ENCODE measurements at places on chromosomes 16 and 17. TPM values are rescaled to one million over a fixed set of nuclear protein-coding genes. Genes with fewer than 3 reads are reported as not detected.
A peak's percentile ranks its signal among the peaks of the same experiment; 100 is the strongest.

Gene CXCL16
- polyA plus RNA-seq: 6.1 TPM

GRCh38 chr16:85909932-85910853, 11.2 kb downstream of the IRF8 start:
- H3K4me3 ChIP-seq: no peak overlapping the region
- DNase-seq: no peak
- H3K27ac ChIP-seq: no peak overlapping the region
- no peaks in the 10 kb centered on the region for H3K27me3 ChIP-seq
- no peaks in the 10 kb centered on the region for H3K4me1 ChIP-seq
- no peaks in the 10 kb centered on the region for H3K36me3 ChIP-seq

- no peaks in the 10 kb centered on the region for H3K27me3 ChIP-seq
- no peaks in the 10 kb centered on the region for H3K36me3 ChIP-seq
- peak overlapping the region; percentile 88 for H3K27ac ChIP-seq
- no peak for DNase-seq
Measured at GRCh38 chr17:40112191-40112711, 9.5 kb upstream of the MSL1 start.

DNA sequence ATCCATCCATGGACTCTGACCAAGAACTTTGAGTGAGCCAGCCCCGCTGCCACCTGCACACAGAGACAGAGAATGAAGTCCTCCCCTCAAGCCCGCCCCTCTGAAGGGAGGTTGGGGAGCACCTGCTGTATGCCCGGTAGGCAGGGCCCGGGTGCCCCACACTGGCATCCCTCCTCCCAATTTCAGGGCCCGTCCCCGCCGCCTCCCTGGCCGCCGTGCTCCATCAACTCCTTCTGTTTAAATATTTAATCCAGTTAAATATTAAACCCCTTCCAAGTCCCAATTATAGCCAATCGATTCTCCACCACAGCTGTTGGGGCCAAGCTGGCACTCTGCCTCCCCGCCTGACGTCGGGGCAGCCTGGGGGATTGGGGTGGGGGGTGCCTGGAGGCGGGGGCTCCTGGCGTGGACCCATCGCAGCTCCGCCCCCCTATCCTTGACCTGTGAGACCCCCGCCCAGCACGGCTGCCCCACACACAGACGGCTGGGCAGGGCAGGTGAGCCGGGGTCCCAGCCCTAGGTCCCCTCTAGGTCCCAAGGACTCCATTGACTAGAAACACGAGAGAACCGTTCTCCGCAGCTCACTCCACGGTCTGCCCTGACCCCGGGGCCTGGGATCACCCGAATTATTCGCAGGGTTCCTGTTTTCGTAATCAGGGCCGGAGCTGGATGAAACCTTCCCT, 18.0 kb upstream of the CACNA1H start:
- no peak overlapping the region for H3K27ac ChIP-seq
- no peaks in the 10 kb centered on the region for H3K36me3 ChIP-seq
- no peak for DNase-seq

DNA sequence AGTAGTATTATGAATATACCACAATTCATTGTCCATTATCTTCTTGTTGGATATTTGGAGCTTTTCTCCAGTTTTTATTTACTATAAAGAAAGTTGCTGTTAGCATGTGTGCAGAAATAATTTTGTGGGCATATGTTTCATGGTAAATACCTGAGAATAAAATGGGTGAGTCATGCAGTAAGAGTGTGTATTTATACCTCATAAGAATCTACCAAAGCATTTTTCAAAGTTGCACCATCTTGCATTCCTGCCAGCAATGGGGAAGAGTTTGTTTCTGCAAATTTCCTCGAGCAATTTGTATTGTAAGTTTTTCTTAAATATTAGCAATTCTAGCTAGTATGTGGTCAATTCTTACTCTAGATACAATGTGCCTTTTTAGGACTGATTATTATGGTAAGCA, 7.9 kb upstream of the MON1B start:
- no peak overlapping the region for H3K27ac ChIP-seq
- no peak for DNase-seq
- peaks cover 9% of the 10 kb centered on the region for H3K27me3 ChIP-seq
- H3K4me1 ChIP-seq: no peaks in the 10 kb centered on the region

- H3K4me3 ChIP-seq: no peak overlapping the region
- H3K36me3 ChIP-seq: no peaks in the 10 kb centered on the region
- no peak overlapping the region for H3K27ac ChIP-seq
Measured at GRCh38 chr17:78474614-78475146, 96.2 kb downstream of the PGS1 start.

Gene KRTAP4-9
- not detected for polyA plus RNA-seq

DNA sequence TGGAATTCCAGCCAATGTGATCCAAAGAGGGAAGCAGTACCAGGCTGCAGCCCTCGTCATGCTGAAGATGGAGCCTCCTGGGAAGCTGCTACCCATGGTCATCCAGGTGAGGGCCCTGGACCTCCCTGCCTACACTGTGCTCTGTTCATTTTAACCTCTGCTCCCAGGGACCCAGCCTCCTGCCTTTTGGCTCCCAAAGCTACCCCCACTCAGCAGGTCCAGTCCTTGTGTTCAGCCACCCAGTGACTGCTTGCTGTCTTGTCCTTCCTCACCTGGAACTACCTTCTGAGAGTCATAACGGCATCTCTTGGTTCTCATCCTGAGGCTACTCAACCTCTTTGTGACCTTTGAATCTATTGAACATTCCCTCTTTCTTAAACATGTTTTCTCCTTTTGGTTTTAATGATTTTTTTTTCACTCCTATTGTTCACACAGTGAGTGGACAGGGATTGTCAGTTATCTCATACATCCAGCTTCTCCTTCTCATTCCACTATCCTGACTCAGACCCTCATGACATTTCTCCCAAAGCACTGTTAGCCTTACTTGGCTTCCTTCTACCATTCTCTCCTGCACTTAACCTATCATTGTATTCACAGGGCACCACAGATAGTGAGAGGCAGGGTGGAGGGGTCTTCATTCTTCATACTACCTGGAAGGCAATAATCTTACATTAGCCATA, 53.3 kb downstream of the GOSR1 start:
- no peaks in the 10 kb centered on the region for H3K27me3 ChIP-seq
- H3K36me3 ChIP-seq: no peaks in the 10 kb centered on the region
- no peak overlapping the region for H3K4me3 ChIP-seq
- DNase-seq: peak; percentile 47

DNA sequence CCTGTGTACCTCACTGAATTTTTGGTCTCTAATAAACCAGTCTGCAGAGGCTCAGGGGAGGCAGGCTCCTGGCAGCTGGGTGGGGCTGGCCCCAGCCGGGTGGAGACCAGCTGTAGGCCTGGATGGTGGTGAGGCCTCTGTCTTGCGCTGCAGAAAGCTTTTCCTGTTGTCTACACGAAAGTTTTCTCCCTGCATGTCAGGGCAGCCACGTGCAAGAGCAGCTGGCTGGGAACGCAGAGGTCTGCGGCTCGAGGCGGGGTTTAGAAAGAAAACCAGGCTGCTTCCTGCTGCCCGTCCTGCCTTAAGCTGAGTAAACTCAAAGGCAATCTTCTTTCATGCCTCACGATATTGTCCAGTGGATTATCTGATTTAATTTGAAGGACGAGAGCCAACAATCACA, 2.4 kb downstream of the SERPINF1 start:
- H3K4me1 ChIP-seq: peaks cover 4% of the 10 kb centered on the region
- no peaks in the 10 kb centered on the region for H3K36me3 ChIP-seq
- no peak overlapping the region for H3K27ac ChIP-seq
- no peak overlapping the region for H3K4me3 ChIP-seq
- DNase-seq: peak; percentile 89

Gene MYOCD
- not detected for polyA plus RNA-seq

GRCh38 chr17:8503368-8503767, 67.7 kb downstream of the NDEL1 start:
- no peaks in the 10 kb centered on the region for H3K4me1 ChIP-seq
- peaks cover 15% of the 10 kb centered on the region for H3K36me3 ChIP-seq
- no peak overlapping the region for H3K27ac ChIP-seq
- DNase-seq: peak; percentile 8

DNA sequence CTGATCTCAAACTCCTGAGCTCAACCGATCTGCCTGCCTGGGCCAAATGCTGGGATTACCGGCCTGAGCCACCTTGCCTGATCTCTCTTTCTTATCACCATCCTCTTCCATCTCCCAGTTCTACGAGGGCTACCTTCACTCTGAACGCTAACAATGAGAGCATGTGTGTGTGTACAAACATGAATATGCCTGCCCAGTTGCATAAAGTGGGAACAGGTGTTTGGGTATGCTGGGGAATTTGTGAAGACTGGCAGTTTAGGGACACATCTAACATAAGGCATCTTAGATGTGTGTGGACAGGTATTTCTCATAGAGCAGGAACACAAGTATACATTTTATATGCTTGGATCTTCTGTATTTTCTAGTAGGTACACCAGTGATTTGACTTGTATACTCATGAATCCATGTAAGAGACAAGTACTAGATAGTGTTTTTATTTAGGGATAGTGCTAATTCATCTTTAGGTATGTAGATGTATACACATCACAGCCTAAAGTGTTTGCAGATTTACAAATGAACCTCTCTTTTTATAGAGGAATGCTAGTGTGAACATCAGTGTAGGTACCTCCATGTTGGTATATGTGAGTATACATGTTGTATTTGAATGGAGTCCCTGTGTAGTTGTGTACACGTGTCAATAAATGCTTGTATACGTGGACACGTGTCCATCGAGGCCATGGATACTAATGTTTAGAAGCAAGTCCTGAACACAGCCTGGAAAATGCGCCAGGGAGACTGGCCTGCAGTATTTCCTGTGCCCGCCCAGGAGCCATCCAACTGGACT, 1.2 kb upstream of the DLX4 start:
- DNase-seq: no peak
- H3K36me3 ChIP-seq: no peaks in the 10 kb centered on the region
- H3K4me3 ChIP-seq: no peak overlapping the region
- H3K27ac ChIP-seq: no peak overlapping the region

GRCh38 chr17:42289611-42290181, 1.4 kb downstream of the STAT5A start:
- no peak for DNase-seq
- H3K36me3 ChIP-seq: no peaks in the 10 kb centered on the region
- H3K4me3 ChIP-seq: no peak overlapping the region
- H3K27ac ChIP-seq: no peak overlapping the region
- peaks cover 14% of the 10 kb centered on the region for H3K4me1 ChIP-seq
